ENCODE measurements at places on chromosomes 16 and 17.
A peak's percentile ranks its signal among the peaks of the same experiment; 100 is the strongest.

GRCh38 chr17:4764595-4764994 is 7.1 kb upstream of the TM4SF5 start:
- peak; percentile 75 for DNase-seq

- no peak for DNase-seq
Measured at GRCh38 chr16:16042076-16042475, 92.7 kb downstream of the ABCC1 start.

DNA sequence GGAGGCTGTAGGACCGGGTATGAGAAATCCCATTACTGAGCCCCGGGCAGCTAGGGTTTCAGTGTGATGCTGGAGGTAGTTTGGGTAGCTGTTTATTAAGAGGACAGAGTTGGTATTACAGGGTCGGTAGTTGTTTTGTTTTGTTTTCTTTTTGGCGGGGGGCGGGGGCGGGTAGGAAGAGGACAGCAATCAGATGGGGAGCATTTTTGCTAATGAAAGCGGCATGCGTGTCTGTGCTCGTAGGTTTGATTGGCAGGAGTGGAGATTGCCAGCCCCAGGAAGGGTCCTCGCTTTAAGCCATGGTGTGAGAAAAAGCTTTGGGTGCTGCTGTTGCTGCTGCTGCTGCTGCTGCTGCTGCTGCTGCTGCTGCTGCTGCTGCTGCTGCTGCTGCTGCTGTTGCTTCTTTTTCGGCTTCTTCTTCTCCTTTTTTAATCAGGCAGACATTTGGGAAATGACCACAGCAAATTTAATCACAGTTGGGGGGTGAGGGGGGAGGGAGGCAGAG is 498.5 kb upstream of the ZFHX3 start:
- DNase-seq: no peak

- no peak for DNase-seq
Measured at GRCh38 chr17:71329310-71330098, 791.3 kb upstream of the SOX9 start.

DNA sequence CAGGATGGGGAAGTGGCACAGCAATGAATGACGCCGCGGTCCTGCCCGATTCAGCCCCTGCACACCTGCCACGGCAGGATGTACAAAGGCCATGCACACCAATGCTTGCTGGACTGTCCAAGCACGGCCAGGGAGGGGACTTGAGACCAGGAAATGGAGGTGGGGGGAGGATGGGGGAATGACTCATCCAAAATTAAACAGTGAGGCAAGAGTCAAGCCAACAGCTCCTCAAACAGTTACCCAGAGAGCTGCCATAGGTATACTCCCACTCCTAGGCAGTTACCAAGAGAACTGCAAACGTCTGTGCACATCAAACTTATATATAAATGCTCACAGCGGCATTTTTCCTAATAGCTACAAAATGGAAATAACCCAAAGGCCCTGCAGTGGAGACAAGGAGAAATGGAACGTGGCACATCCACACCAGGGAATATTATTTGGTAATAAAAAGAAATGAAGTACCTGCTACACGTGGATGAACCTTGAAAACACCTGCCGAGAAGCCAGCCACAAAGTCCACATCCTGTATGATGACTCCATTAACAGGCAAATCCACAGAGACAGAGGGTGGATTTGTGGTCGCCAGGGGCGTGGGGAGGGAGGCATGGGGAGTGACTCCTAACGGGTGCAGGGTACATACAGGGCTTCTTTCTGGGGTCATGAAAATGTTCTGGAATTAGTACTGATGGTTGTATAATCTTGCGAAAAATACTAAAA is 54.1 kb downstream of the VAC14 start:
- peak; percentile 45 for DNase-seq

- DNase-seq: no peak
Measured at GRCh38 chr16:11020388-11020787, 76.0 kb downstream of the CLEC16A start.

DNA sequence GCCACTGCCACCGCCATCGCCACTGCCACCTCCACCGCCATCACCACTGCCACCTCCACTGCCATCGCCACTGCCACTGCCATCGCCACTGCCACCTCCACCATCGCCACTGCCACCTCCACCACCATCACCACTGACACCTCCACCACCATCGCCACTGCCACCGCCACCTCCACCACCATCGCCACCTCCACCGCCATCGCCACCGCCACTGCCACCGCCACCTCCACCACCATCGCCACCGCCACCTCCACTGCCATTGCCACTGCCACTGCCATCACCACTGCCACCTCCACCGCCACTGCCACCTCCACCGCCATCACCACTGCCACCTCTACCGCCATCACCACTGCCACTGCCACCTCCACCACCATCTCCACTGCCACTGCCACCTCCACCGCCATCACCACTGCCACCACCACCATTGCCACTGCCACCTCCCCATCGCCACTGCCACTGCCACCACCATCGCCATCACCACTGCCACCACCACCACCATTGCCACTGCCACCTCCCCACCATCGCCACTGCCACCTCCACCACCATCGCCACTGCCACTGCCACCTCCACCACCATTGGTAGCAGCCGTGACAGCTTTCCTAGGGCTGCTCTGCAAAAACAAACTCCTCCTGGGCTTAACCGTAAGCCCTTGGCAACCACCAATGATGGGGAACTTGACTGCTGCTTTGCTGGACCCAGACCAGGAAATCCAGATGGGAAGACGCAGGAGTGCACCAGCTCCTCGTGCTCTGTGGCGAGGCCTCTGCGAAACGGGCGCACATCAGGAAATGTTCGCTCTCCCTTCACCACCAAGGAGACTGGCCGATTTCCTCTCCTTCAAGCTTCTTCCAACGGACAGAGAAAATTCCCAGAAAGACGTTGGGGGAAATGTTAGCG is 147.2 kb downstream of the RBFOX3 start:
- no peak for DNase-seq

GRCh38 chr17:59154292-59154720 is 680 bp downstream of the SKA2 start:
- DNase-seq: peak; percentile 22

DNA sequence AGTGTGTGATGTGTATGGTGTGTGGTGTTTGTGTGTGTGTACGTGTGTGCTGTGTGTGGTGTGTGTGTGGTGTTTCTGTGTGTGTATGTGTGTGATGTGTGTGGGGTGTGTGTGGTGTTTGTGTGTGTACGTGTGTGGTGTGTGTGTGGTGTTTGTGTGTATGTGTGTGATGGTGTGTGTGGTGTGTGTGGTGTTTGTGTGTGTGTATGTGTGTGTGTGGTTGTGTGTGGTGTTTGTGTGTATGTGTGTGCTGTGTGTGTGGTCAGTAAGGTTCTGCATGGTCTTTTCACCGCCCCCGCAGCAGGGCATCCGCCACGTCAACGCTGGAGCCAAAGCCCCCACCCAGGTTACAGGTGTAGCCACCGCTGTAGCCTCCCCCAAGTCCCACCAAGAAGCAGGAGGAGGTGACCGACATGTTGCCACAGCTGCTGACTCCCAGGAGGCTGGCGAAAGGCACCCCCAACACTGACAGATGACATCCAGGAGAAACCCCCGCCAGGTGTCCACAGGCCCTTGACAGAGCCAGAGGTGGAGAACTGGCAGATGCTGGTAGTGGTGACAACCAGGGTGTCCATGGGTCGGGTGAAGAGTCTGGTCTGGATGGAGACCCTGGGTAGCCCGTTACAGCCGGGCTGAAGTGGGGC is 9.3 kb upstream of the KRT17 start:
- no peak for DNase-seq

- DNase-seq: no peak
Measured at GRCh38 chr17:45060382-45060796, 728 bp upstream of the NMT1 start.

DNA sequence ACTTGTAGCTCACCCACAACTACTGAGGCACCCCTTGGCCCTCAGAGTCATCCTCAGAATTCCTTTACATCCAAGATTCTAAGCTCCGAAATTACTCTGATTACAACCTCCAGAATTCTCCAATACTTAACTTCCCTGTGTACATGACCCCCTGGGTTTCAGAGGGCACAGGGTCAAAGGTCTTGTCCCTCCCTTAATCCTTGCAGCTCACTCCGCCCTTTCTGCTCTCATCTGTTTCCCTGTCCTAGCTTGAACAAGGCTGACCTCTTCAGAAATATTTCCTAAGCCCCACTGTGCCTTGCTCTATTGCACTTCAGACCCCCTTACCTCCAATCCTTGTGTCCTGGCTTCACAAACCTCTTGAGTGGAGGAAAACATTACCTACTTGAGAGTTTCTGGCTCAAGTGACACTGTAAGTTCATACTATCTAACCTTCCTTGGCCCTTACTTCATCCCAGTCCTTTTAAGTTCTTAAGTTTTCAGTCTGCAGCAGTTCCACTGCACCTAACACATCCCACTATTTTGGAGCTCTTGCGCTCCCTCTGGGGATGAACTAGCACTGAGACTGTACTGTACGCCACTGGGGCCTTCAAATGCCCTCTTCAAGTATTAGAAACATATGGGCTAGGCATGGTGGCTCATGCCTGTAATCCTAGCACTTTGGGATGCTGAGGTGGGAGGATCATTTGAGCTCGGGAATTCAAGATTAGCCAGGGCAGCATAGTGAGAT is 6.2 kb downstream of the N4BP1 start:
- DNase-seq: no peak

- DNase-seq: no peak
Measured at GRCh38 chr16:47045459-47045858, 72.0 kb upstream of the DNAJA2 start.

- DNase-seq: peak; percentile 26
Measured at GRCh38 chr16:53065461-53066061, 10.8 kb downstream of the CHD9 start.

DNA sequence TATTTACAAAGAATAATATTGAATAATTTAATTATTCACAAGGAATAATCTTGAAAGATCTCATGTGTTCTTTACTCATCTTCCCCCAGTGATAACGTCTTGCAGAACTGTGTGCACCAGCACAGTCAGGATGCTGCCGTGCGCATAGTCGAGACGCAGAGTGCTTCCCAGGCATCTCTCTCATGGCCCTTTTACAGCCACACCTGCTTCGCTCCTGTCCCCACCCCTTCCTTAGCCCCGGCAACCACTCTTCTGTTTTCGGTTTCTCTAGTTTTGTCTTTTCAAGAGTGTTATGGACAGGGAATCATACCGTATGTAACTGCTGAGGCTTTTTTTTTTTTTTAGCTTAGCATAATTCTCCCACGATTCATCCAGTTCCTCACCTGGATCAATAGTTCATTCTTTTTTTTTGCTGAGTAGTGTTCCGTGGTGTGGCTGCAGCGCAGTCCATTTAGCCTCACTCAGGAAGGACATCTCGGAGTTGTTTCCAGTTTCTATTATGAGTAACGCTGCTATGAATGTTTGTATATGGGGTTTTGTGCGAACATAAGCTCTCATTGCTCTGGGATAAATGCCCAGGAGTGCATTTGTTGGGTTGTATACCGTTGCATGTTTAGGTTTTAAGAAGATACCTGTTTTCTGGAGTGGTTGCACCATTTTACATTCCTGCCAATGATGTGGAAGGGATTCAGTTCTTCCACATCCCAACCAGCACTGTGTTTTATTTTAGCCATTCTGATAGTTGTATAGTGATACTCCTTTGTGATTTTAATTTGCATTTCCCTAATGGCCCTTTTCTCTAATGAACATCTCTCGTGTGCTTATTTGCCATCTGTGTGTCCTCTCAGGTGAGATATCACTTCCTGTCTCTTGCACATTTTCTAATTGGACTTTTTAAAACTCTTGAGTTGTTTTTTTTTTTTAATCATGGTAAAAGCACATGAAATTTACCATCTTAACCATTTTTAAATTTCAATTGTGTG is 47.6 kb downstream of the SEC14L1 start:
- DNase-seq: no peak

- DNase-seq: no peak
Measured at GRCh38 chr17:57943645-57944044, 11.6 kb downstream of the CUEDC1 start.

DNA sequence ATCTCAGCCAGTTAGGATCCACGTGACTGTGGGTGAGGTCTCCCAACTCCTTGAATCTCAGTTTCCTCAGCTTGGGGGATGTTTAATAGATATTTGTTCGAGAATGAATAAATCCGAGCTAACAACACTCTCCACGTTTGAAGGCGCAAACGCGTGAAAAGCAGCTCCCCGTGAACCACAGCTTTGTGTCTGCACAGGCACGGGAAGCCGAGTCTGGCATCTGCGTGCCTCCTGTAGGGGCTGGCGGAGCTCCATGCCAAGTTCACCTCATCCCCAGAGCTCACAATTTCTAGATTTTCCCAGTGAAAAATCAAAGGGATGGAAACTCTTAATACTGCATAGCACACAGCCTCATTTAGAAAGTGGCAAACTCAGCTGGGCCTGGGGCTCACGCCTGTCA is 14.3 kb downstream of the SGSH start:
- no peak for DNase-seq

GRCh38 chr16:14378131-14378551 is 251.9 kb downstream of the PARN start:
- DNase-seq: no peak

- DNase-seq: no peak
Measured at GRCh38 chr17:18136357-18136756, 27.8 kb downstream of the MYO15A start.

DNA sequence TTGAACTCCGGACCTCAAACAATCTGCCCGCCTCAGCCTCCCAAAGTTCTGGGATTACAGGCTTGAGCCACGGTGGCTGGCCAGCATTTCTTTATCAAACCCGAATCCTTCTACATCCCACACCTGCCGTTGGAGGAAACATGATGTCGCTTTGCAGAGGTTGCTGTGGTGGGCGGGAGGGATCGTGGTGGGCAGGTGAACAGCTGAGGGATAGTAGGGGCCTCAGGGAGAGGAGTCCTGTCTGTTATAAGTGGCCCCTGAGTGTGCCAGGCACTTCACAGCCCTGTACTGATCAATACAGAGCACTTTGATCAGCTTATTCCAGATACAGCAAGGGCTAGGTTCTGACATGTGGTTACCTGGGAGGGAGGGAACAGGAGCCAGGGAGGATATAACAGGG is 76.5 kb downstream of the CYLD start:
- DNase-seq: no peak

DNA sequence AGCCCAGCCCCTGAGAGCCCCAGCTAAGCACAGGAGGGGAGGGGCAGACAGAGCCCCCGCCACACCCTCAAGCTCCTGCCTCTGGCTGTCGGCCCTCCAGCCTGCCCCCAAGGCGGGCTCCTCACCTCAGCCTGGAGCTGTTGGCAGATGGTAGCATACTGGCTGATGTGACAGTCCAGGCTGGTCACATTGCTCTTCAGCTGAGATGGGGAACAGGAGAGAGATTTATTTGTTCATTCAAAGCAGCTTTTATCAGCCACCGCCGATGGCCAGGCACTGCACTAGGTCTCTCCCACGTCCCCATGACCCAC is 14.8 kb downstream of the KIF18B start:
- no peak for DNase-seq

DNA sequence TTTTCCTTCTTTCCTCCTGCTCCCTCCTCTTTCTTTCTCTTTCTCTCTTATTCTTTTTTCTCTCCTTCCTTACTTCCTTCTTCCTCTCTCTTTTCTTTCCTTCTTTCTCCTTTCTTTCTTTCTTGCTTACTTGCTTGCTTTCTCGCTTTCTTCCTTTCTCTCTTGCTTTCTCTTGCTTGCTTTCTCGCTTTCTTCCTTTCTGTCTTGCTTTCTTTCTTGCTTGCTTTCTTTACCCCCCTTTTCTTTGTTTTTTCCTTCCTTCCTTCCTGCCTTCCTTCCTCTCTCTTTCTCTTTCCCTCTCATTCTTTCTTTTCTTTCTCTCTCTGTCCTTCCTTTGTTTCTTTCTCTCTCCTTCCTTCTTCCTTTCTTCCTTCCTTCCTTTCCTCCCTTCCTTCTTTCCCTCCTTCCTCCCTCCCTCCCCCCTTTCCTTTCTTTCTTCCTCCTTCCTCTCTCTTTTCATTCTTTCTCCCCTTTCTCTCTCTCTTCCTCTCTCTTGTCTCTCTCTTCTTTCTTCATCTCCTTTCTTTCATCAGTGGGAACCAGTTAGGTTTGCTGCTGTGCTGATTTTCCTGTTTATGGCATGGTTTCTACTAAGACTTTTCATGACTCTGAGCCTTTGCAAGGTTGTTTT is 142.9 kb upstream of the CACNG3 start:
- DNase-seq: no peak

All from suppressor macrophage treated with lipopolysaccharide for 4 hours (primary cell).